ENCODE measurements at places on chromosomes 3 and 15.

GRCh38 chr3:9779075-9779593 is 9.4 kb upstream of the CAMK1 start:
- DNase-seq = no peak

GRCh38 chr3:46835054-46835453 is 28.2 kb downstream of the MYL3 start:
- no peak for DNase-seq

DNA sequence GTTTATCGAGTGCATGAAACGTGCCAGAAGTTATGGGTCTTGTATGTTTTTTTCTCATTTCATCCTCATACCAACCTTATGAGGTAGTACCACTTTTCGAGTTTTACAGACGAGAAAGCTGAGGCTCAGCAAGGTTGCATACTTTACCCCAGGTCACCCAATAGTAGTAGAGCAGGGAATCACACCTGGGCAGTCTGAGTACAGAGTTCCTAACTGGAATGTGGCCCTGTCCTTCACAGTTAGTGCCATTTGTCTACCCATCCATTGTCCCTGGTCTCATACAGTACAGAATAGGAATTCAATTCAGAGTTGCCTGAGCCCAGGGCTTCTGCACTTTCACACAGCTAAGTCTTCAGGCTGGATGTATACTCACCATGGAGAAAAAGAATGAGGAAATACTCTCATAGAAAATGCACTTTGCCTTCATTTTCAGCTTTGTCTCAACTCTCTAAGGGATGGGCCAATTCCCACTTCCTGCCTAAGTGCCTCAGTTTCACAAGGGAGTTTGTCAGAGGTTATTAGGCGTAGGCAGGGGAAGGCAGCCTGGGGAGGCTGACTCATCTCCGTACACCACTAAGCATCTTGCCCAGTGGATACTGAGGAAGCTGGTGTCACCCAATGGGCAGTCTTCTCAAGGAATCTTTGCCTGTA is 93.2 kb downstream of the TMEM212 start:
- no peak for DNase-seq

DNA sequence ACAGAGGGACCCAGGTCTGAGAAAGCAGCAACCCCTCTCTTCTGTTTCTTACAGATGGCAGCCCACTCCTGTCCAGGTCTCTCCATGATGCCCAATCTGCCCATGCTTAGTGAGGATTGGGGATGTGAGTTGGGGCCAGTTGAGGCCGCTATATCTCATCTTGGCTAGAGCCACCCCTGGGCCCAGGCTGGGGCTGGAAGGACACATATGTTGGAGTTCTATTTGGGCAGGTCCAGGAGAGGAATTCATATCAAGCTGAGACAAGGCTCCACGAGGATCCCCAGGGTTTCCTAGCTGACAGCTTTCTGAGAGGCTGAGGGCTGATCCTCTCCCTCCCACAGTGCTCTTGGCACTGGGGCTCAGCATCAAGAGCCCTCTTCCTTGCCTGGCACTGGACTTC is 11.4 kb downstream of the TGM5 start:
- no peak for DNase-seq

GRCh38 chr3:43791246-43791645 is 100.5 kb downstream of the ABHD5 start:
- no peak for DNase-seq

DNA sequence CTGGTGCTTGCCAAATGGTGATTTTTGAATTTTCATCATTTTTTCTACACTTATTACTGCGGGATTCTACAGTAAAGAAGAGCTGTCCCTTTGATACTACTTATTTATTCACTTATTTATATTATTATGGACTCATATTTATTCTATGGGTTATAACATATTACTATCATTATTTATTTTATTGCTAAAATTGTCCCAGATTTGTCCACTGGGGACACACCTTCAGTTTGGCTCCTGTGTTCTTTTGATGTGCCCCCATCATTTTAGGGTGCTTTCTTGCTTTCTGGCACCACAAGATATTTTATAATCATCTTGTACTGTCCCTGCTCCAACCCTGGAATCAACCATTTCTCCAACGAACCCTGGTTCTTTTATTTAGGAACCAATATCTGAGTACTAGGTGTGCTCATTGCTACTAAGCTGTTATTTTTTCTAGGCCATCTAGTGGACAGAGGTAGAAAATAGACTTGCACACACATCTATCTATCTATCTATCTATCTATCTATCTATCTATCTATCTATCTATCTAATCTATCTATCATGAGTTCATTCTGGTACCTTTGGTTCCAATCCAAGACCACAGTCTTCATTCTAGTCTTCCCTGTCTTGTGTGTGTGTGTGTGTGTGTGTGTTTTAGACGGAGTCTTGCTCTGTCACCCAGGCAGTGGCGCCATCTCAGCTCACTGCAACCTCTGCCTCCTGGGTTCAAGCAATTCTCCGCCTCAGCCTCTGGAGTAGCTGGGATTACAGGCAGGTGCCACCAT is 16.0 kb downstream of the SLC22A14 start:
- DNase-seq = no peak

- DNase-seq = no peak
Measured at GRCh38 chr3:72158639-72159326, 373.8 kb upstream of the PROK2 start.

GRCh38 chr15:89385596-89386331 is 51.1 kb upstream of the POLG start:
- no peak for DNase-seq

DNA sequence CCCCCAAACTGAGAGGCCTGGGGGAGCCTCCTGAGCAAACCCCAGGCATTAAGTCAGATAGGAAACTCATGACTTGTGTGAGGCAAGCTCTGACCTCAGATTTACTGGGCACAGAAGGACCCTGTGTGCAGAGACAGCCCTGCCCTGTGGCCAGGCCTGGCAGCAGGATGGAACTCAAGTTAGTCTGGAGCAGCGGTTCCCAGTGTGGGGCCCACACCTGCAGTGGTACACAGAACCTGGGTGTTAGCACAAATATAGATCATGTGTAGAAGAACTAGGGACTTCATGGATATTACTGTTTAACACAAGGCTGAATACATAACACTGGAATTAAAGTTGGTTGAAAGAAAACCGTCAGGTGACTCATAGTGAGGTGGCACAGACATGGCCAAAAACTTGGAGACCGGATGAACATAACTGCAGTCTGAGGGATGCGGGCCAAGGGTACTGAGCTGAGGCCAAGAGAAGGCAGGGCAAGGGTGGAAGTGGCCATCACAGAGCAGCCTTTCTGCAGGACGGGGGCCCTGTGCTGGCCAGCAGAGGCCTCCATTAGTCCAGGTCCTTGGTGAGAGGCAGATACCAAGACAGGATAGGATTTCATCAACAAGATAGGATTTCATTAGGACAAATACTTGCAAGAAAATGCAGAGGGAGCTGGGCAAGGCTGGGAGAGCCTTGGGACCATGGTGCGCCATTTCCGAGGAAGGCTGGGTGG is 40.9 kb downstream of the IRAK2 start:
- no peak for DNase-seq

- DNase-seq = no peak
Measured at GRCh38 chr3:1216856-1217255, 124.0 kb downstream of the CNTN6 start.

- DNase-seq = no peak
Measured at GRCh38 chr15:48389691-48390143, 58.5 kb downstream of the DUT start.

DNA sequence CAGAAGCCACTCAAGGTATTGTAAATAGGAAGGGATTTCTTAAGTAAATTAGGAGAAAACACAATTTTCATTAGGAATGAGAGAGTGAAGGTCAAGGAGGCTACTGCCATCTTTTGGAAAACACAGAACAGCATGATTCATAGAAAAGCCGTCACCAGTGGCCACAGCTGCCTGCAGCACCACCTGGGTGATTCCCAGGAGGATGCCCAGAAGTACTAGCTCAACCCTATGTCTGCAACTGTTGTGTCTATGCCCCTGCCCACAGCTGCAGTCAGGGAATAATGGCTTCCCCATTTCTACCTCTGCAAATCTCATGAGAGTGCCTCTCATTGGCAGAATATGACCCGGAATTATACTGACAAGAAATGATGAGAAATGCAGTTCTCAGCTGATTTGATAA is 300.0 kb downstream of the IGSF11 start:
- no peak for DNase-seq

GRCh38 chr15:82852941-82853561 is 43.6 kb downstream of the WHAMM start:
- DNase-seq = no peak

GRCh38 chr3:100425316-100425715 is 24.0 kb downstream of the LNP1 start:
- no peak for DNase-seq

GRCh38 chr3:128497305-128498126 is 4.5 kb upstream of the GATA2 start:
- DNase-seq = peak; percentile 44

DNA sequence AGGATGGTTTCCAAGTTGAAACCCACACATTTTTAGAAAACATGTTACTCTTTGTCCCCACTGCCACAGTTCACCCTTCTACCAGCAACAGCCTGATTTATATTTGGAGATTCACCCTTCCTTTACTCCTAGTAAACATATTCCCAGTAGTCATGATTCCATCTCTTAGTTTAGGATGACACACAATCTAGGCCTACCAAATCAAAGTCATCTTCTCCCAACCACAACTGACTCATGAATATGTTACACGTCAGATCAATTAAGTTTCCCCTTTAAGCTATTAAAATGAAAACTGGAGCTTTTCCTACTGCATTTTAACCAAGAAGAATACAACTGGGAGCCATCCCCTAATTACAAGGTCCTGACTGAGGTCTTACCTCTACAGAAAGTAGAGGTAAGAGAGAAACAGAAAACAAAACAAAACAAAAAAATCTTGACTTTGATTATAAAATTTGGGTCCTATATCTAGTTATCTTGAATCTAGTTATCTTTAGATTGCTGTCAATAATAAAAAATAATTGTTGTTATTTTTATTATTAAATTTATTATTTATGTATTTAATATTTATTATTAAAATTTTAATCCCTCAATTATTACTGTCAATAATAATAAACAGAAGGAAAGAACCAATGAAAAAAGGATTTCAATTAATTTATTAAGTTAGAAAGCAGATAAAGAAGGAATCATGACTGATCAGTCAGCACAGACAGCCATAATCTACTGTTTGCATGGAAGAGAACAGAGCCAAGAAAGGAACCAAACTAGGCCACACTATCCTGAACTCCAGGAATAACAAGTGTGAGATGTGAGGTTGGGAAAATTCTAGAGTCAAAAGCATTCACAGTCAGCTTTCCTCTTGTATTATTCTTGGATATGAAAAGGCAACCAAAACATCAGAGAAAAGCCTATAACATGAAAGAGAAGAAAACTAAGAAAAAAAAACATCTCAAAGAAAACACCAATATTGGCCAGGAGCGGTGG is 12.5 kb downstream of the DPH6 start:
- no peak for DNase-seq

- DNase-seq = no peak
Measured at GRCh38 chr15:28147801-28148200, 48.7 kb upstream of the OCA2 start.

DNA sequence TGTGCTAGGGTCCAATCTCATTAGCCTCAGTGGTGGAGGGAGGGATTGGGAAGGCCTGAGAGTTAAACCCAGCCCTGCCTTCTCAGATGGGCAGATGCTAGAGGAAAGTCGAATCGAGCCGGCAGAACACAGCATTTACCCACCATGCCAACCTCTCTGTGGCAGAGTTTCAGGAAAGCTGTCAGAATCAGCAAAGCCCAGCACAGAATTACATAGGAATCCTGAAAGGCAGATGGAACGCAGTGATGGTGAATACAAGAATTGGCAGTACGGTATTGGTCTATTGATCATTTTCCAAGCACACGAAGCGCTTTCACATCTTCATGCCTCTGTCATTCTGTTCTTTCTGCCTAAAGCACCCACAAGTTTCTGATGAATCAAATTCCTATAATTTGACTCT is 417.7 kb upstream of the RBMS3 start:
- no peak for DNase-seq

- DNase-seq = no peak
Measured at GRCh38 chr3:79767905-79768267, at the start of gene ROBO1. Gene ROBO1 (minus strand): TSS chr3:79767998.

DNA sequence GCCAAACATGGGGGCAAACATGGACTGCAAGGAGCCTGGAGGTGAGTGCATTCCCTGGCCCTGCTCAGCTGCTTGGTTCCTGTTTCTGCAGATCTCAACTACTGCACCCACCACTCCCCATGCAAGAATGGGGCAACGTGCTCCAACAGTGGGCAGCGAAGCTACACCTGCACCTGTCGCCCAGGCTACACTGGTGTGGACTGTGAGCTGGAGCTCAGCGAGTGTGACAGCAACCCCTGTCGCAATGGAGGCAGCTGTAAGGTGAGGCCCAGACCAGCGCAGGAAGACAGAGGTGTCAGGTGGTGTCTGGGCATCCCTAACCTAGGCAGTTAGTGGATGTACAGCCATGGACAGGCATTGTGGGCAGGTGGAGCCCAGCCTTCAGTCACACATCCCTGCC is 5.3 kb downstream of the DLL4 start:
- DNase-seq = no peak

- DNase-seq = peak; percentile 24
Measured at GRCh38 chr15:85407421-85408269, 27.2 kb downstream of the AKAP13 start.
